ENCODE measurements at places on chromosomes 1 and 21. TPM values are rescaled to one million over a fixed set of nuclear protein-coding genes. Genes with fewer than 3 reads are reported as not detected.

Gene ABCA4
- 0.53 TPM for total RNA-seq

DNA sequence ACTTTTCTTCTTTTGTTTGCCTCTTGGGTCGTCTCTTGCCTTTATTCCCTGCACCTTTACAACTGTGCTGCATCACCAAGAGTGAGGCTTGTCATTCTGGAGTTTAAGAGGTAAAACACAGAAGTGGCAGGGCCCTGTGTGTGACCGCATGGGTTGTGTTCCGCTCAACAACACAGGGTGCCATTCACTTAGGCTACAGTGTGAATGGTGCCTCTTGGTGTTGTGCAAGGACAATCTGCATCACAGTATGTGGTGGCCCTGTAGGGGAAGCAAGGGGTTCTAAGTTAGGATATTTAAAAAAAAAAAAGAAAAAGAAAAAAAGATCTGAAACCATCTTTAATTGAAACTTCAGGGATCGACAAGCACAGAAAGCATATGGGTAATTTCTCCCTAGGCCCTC is 38.2 kb downstream of the BRINP2 start:
- no peaks in the 10 kb centered on the region for H3K4me1 ChIP-seq
- H3K27ac ChIP-seq: no peak overlapping the region
- H3K36me3 ChIP-seq: no peaks in the 10 kb centered on the region
- H3K4me3 ChIP-seq: no peak overlapping the region

Gene DISC1
- 5.8 TPM for total RNA-seq

DNA sequence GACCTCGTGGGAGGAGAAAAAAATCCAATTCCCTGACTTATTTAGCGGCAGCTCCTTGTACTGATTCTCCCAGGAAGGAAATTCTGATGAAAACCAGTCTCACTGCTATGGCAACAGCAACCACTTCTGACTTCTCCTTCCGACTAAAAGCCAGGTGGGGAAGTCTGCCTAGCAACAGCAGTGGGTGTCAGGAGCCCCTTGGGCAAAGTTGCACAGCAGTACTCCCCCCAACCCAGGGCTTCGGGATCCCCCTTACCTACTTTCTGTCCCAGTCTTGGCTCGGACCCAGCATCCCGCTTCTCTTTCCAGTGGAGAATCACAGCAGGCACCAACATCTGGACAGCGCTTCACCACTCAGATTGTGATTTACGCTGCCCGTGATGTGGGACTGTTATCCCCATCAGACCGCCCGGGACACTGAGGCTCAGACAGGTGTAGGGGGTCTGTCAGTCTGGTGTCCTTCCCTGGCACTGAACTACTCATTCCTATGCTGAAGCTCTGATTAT is 24.6 kb downstream of the NKAIN1 start:
- H3K4me1 ChIP-seq: no peaks in the 10 kb centered on the region
- H3K27ac ChIP-seq: no peak overlapping the region
- peaks cover 11% of the 10 kb centered on the region for H3K27me3 ChIP-seq
- H3K36me3 ChIP-seq: no peaks in the 10 kb centered on the region
- no peak overlapping the region for H3K4me3 ChIP-seq

GRCh38 chr1:199593475-199593874 is 434.0 kb upstream of the NR5A2 start:
- H3K4me3 ChIP-seq: no peak overlapping the region
- H3K36me3 ChIP-seq: no peaks in the 10 kb centered on the region
- H3K4me1 ChIP-seq: peaks cover 12% of the 10 kb centered on the region
- H3K27ac ChIP-seq: no peak overlapping the region
- H3K27me3 ChIP-seq: peaks cover 7% of the 10 kb centered on the region

Gene NUDT17
- 6.6 TPM for total RNA-seq

- H3K27me3 ChIP-seq: peaks cover 46% of the 10 kb centered on the region
- no peak overlapping the region for H3K27ac ChIP-seq
- H3K4me1 ChIP-seq: no peaks in the 10 kb centered on the region
- H3K36me3 ChIP-seq: no peaks in the 10 kb centered on the region
Measured at GRCh38 chr1:159163614-159164228, 7.7 kb upstream of the CADM3 start.

DNA sequence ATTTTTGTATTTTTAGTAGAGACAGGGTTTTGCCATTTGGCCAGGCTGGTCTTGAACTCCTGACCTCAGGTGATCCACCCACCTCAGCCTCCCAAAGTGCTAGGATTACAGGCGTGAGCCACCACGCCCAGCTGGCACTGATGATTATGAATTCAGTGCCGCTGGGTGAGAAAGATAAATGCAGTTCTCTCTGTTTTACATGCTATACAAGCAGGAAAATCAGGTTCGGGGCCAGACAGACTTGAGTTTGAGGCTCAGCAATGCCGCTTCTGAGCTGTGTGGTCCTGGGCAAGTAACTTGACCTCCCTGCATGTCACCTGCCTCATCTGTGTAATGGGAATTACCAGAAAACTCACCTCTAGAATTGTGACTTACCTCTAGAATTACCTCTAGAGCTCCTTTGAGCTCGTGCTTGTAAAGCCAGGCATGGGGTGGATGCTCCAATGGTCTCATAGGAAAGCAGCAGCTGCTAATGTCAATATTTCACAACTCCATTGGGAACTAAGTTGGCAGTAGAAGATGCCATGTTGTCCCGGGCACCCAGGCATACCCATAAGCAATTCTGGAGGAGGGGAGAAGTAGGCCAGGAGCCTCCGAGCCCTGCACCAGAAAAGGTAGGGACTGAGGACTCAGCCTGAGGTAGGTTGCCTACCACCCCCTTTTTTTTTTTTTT is 119.8 kb upstream of the SLC25A33 start:
- H3K4me3 ChIP-seq: no peak overlapping the region
- no peak for DNase-seq
- peaks cover 35% of the 10 kb centered on the region for H3K4me1 ChIP-seq
- H3K27me3 ChIP-seq: peaks cover 15% of the 10 kb centered on the region

Gene PLA2G5
- total RNA-seq: not detected

- no peaks in the 10 kb centered on the region for H3K4me1 ChIP-seq
- no peaks in the 10 kb centered on the region for H3K27me3 ChIP-seq
- no peak overlapping the region for H3K27ac ChIP-seq
Measured at GRCh38 chr1:3522564-3523265, 68.2 kb downstream of the ARHGEF16 start.

GRCh38 chr1:242081446-242081845 is 82.5 kb upstream of the MAP1LC3C start:
- no peak overlapping the region for H3K4me3 ChIP-seq
- no peaks in the 10 kb centered on the region for H3K4me1 ChIP-seq
- no peak overlapping the region for H3K27ac ChIP-seq
- DNase-seq: no peak
- peaks cover 9% of the 10 kb centered on the region for H3K27me3 ChIP-seq

DNA sequence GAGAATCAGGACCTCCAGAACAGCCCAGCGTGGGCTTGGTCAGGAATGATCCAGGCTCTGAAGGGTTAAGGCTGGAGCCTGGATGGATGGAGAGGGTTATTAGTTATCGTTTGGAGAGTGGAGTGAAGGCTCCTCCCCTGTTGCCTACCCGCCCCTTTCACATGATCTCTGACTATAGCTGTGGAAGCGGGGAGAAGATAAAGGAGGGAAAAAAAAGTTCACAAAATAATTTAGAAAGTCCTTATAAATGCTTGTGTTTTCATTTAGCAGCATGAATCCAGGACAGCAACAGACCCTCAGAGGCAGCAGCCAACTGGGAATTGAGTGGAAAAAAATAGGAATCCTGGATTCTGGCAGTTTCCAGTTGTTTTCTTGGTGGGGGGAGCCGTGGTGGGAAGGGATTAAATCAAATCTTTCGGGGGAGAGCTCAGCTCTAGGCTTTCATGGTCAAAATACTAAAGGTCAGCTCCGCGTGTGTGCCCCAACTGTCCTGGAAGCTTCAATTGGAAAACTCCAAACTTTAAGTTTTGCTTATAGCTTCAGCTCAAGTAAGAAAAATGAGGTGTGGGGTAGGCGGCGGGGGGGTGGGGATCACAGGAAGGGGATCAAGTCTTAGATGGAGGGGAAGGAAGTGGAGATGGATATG is 595 bp upstream of the DDR2 start:
- H3K27ac ChIP-seq: no peak overlapping the region
- DNase-seq: no peak
- H3K36me3 ChIP-seq: no peaks in the 10 kb centered on the region
- no peak overlapping the region for H3K4me3 ChIP-seq

Gene UTP25
- total RNA-seq: 11.9 TPM

Gene DNAJB4
- total RNA-seq: 14.0 TPM

- DNase-seq: no peak
- peak overlapping the region; percentile 93 for H3K27ac ChIP-seq
- H3K4me1 ChIP-seq: peaks cover 44% of the 10 kb centered on the region
- peak overlapping the region; percentile 96 for H3K4me3 ChIP-seq
- H3K36me3 ChIP-seq: peaks cover 35% of the 10 kb centered on the region
- no peaks in the 10 kb centered on the region for H3K27me3 ChIP-seq
Measured at GRCh38 chr1:28582248-28582615, 9.8 kb upstream of the RAB42 start.

- H3K27ac ChIP-seq: peak overlapping the region; percentile 90
- no peaks in the 10 kb centered on the region for H3K27me3 ChIP-seq
- H3K4me3 ChIP-seq: peak overlapping the region; percentile 78
- DNase-seq: peak; percentile 59
- H3K4me1 ChIP-seq: peaks cover 61% of the 10 kb centered on the region
Measured at GRCh38 chr1:23577056-23578004, 18.0 kb upstream of the ID3 start.

- H3K36me3 ChIP-seq: no peaks in the 10 kb centered on the region
- H3K4me3 ChIP-seq: no peak overlapping the region
- H3K27ac ChIP-seq: no peak overlapping the region
- H3K27me3 ChIP-seq: no peaks in the 10 kb centered on the region
- no peak for DNase-seq
- H3K4me1 ChIP-seq: no peaks in the 10 kb centered on the region
Measured at GRCh38 chr21:29583424-29583924, 284.8 kb downstream of the BACH1 start.

Gene ADGRB2
- total RNA-seq: 2.3 TPM

DNA sequence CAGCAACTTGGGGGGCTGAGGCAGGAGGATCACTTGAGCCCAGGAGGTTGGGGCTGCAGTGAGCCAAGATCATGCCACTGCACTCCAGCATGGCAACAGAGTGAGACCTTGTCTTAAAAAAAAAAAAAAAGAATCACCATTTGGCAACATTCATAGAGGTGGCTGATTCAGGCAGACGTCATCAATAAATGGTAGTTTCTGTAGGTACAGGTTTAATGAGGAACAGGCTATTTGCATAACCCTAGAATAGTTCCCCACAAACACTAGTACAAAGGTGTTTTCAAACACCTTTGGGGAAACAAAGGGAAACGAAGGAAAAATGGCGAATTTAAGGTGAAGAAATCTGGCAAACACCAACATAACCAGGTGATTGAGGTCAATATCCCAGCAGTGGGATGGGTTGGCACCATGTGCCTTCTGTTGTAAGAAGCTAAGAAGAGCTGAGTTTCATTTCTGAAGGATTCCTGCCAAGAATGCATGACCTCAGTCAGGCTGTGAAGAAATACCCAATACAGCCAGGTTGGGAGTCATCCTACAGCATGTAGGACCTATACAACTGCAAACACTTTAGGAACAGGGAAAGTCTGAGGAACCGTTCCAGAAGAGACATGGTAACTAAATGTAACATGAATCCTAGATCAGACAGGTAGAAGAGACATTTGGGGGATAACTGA is 5.6 kb downstream of the LPAR3 start:
- no peak for DNase-seq
- peaks cover 18% of the 10 kb centered on the region for H3K4me1 ChIP-seq
- H3K27ac ChIP-seq: no peak overlapping the region
- H3K27me3 ChIP-seq: peaks cover 13% of the 10 kb centered on the region
- H3K4me3 ChIP-seq: no peak overlapping the region

Gene CLDN19
- not detected for total RNA-seq

Gene IL6R
- total RNA-seq: 12.6 TPM

Gene SYTL1
- 73.1 TPM for total RNA-seq

DNA sequence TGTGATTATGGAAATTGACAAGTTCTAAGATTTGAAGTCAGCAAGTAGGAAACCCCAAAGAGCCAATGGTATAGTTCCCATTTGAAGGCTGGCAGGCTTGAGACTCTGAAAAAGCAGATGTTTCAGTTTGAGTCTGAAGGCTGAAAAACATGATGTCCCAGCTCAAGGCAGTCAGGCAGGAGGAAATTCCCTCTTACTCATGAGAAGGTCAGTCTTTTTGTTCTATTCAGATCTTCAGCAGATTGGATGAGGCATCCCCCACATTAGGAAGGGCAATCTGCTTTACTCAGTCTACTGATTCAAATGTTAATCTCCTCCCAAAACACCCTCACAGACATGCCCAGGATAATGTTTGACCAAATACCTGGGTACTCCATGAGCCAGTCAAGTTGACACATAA is 372.5 kb upstream of the ST6GALNAC5 start:
- H3K4me3 ChIP-seq: peak overlapping the region; percentile 65
- no peaks in the 10 kb centered on the region for H3K27me3 ChIP-seq
- no peaks in the 10 kb centered on the region for H3K36me3 ChIP-seq
- H3K27ac ChIP-seq: peak overlapping the region; percentile 54

Gene CFHR4
- total RNA-seq: not detected

- DNase-seq: no peak
- H3K36me3 ChIP-seq: no peaks in the 10 kb centered on the region
- H3K4me3 ChIP-seq: no peak overlapping the region
- peaks cover 5% of the 10 kb centered on the region for H3K27me3 ChIP-seq
Measured at GRCh38 chr1:75600781-75601180, 10.1 kb downstream of the SLC44A5 start.

Gene LMOD1
- not detected for total RNA-seq

Gene ERO1B
- 5.9 TPM for total RNA-seq

Gene TINAGL1
- total RNA-seq: not detected

Gene NEK2
- 41.9 TPM for total RNA-seq

Gene GPR153
- 0.62 TPM for total RNA-seq

DNA sequence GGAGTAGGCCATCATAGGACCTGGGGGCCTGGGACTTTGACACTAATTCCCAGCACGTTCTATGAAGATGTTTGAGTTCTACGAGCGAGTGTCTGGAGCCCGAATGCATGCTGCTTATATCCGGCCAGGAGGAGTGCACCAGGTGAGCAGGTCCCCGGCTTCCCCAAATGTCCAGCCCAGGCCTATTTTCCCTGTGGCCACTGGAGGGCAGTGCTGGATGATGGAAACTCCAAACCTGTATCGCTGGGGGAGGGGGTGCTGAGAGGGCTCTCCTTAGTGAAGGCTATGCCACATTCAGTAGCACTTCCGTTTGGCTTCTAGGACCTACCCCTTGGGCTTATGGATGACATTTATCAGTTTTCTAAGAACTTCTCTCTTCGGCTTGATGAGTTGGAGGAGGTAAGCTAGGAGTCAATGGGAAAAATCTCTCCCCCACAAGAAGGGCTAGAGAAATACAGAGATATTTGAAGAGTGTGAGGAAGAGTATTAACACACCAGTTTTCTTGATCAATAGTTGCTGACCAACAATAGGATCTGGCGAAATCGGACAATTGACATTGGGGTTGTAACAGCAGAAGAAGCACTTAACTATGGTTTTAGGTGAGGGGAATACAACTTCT is 5.2 kb upstream of the FCER1G start:
- no peak overlapping the region for H3K27ac ChIP-seq
- H3K4me3 ChIP-seq: no peak overlapping the region
- DNase-seq: peak; percentile 80
- H3K4me1 ChIP-seq: peaks cover 25% of the 10 kb centered on the region

Gene CR2
- 0.07 TPM for total RNA-seq

Measured in activated T-cell treated with anti-CD3 and anti-CD28 coated beads, Interleukin-2, amount 50 U/mL, for 72 hours (primary cell).